ENCODE measurements at places on chromosomes 4 and X. TPM values are rescaled to one million over a fixed set of nuclear protein-coding genes. Genes with fewer than 3 reads are reported as not detected.
A peak's percentile ranks its signal among the peaks of the same experiment; 100 is the strongest.

MAGEA9B gene
- not detected for total RNA-seq

DNA sequence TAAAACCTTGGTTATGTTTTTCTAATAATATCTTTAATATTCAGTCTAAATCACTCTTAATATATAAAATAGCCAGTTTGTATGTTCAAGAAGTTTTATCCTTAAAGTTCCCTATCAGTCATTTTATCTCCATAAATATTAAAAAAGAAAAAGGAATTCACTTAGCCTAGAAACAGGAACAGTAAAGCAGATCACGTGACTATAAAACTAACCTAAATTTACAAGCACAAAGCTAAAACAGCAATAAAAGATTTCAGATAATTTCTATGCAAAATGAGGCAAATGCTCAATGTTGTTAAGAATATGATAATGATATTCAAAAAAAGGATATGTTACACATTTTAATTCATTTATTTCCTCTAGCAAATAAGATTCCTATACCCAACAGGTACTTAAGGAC lies 57.1 kb upstream of the TNIP3 start:
- DNase-seq = no peak
- no peak overlapping the region for H3K27ac ChIP-seq
- H3K4me3 ChIP-seq = no peak overlapping the region

DNA sequence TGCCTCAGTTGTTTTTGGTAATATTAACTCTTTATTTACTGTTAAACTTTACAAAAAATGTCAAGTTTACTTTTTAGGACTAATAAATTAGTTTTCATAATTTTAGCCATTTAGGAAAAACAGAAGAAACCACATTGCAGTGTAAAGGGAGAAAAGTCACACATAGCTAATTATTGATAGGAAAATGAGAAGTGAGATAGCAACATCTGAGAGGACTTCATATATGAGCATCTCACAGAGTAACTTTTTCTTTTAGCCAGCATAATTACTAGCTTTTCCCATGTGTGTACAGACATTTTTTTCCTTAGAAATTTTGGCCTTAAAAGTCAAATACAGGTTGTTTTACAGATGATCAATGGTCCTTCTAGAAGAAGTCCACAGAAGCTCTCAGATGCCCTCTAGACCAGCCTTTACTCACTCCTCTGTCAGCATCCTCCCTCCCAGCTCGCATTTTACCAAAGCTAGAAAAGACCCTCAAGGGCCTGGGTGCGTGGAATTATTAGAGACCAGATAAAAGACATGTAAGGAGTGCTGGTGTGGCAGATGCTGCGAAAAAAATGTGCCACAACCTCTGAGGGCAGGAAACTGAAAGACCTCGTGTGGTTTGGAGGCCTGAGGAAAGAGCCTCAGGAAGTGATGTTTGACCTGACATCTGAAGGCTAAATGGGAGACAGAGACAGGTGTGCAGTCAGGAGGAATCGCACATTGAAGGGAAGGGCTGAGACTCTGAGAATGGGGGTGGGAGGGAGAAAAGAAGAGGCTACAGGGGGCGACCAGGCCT lies 156.9 kb downstream of the CBR4 start:
- DNase-seq = no peak
- H3K4me3 ChIP-seq = no peak overlapping the region
- H3K36me3 ChIP-seq = peaks cover 36% of the 10 kb centered on the region
- H3K27ac ChIP-seq = peak overlapping the region; percentile 6
- peaks cover 2% of the 10 kb centered on the region for H3K27me3 ChIP-seq
- peaks cover 77% of the 10 kb centered on the region for H3K4me1 ChIP-seq

REELD1 gene
- not detected for total RNA-seq

ZRSR2 gene
- total RNA-seq = 5.1 TPM

- no peak overlapping the region for H3K27ac ChIP-seq
- H3K27me3 ChIP-seq = peaks cover 9% of the 10 kb centered on the region
- peaks cover 13% of the 10 kb centered on the region for H3K36me3 ChIP-seq
- peak overlapping the region; percentile 56 for H3K4me3 ChIP-seq
- peaks cover 14% of the 10 kb centered on the region for H3K4me1 ChIP-seq
- DNase-seq = peak; percentile 41
These were observed 67.6 kb downstream of the SHOX start for GRCh38 chrX:698206-698605.

PDCL2 gene
- not detected for total RNA-seq

GRCh38 chrX:130097507-130098209 lies 12.6 kb downstream of the ELF4 start:
- H3K4me3 ChIP-seq = no peak overlapping the region
- no peak overlapping the region for H3K27ac ChIP-seq
- H3K4me1 ChIP-seq = peaks cover 17% of the 10 kb centered on the region
- H3K27me3 ChIP-seq = no peaks in the 10 kb centered on the region

DNA sequence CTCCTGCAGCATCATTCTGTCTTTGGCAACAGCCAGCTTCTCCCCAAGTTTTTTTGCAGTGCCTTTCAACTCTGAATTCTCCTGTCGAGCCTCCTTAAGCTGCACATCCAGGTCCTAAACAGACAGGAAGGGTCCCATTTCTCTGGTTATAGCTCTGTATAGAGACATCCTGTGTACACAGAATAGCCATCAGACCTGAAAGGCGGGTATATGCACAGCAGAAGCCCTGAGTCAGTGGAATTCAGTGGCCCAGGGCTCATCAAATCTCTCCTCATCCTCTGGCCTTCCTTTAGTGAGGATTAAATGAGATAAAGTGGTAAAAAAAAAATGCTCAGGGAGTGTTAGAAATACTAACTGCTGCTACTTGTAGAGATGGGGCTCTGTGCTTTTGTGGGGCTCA lies 73.8 kb downstream of the FAM184B start:
- H3K4me1 ChIP-seq = no peaks in the 10 kb centered on the region
- peaks cover 31% of the 10 kb centered on the region for H3K27me3 ChIP-seq
- DNase-seq = no peak
- H3K27ac ChIP-seq = no peak overlapping the region
- H3K36me3 ChIP-seq = no peaks in the 10 kb centered on the region
